ENCODE measurements at places on chromosomes 13 and 19. TPM values are rescaled to one million over a fixed set of nuclear protein-coding genes. Genes with fewer than 3 reads are reported as not detected.

Gene ANKLE1
- total RNA-seq: 4.9 TPM

Gene PRDX2
- total RNA-seq: 672 TPM

Gene ACER1
- not detected for total RNA-seq

DNA sequence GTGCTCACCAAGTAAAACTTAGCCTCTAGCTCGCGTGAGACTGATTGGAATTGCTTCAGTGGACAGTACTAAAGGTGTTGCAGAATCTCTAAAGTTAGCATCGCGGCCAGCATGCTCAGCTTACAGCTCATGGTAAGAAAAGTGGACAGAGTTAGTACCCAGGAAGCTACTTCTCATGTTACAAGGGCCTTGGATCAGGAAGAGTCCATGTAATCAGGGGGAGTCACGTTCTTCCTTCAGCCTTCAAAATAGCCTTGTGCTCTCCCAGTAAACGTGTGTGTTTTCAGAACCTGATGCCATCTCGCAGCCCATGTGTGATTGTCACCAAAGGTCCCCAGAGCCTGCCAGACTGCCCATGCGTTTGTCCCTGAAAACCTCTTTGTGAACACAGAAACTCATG lies 195.8 kb upstream of the RNF113B start:
- DNase-seq: no peak

GRCh38 chr13:95164830-95165229 lies 136.4 kb downstream of the ABCC4 start:
- DNase-seq: no peak

Data from neural crest cell (in vitro differentiated cells).